ENCODE measurements at places on chromosomes 12 and 14. TPM values are rescaled to one million over a fixed set of nuclear protein-coding genes. Genes with fewer than 3 reads are reported as not detected.

MYH6 gene
- not detected for total RNA-seq

TDG gene
- 18.6 TPM for total RNA-seq

ADAMTS20 gene
- total RNA-seq: not detected

OASL gene
- total RNA-seq: 0.56 TPM

FBLN5 gene
- 3.8 TPM for total RNA-seq

KRT77 gene
- not detected for total RNA-seq

MYF5 gene
- total RNA-seq: not detected

GPRC5D gene
- not detected for total RNA-seq

ATP2B1 gene
- total RNA-seq: 65.9 TPM

MOK gene
- total RNA-seq: 15.2 TPM

CACNA2D4 gene
- total RNA-seq: 0.38 TPM

FOXG1 gene
- under 0.01 TPM for total RNA-seq

PDZRN4 gene
- not detected for total RNA-seq

LMNTD1 gene
- 0.38 TPM for total RNA-seq

C14orf132 gene
- total RNA-seq: 20.9 TPM

TXNRD1 gene
- total RNA-seq: 657 TPM

GXYLT1 gene
- 19.2 TPM for total RNA-seq

METTL3 gene
- total RNA-seq: 79.0 TPM

PRB2 gene
- total RNA-seq: not detected

Data from regular cardiac myocyte (primary cell).